NCI-H2171 (cell line): ENCODE measurements at places on chromosomes 3 and 15.

DNA sequence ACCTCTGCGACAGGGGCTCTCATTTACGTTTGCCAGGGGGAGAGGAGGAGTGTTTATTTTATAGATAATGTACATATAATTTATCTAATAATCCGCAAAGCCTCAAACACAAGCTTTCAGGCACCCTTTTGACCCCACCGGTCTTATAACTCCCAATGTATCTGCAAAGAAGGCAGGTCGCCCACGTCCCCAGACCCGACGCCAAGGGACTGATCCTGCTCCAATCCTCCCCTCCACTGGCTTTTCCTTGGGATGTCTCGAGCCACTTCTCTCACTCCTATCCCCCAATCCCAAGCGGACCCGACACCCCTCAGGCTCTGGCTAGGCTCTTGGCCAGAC is 452 bp downstream of the DCP1A start:
- DNase-seq = no peak

DNA sequence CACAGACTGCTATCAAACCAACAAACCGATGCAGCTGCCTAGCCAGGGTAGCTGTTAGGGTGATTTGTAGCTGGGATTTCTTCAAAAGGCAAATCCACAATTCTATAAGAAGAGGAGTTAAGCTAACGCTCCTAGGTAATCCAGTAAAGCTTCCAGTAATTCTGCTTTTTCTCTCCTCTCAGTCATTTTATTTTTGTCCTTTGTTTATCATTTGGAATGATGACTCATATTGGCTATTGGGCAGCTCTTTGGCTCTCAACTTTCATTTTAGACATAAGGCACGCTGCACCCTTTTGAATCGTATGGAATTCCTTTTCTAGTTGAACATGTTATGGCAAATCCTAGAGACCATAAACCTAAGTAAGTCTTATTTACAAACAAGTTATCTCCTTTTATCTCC is 53.2 kb upstream of the PPARG start:
- DNase-seq = no peak

GRCh38 chr3:160390565-160391138 is 8.4 kb downstream of the IFT80 start:
- DNase-seq = no peak

DNA sequence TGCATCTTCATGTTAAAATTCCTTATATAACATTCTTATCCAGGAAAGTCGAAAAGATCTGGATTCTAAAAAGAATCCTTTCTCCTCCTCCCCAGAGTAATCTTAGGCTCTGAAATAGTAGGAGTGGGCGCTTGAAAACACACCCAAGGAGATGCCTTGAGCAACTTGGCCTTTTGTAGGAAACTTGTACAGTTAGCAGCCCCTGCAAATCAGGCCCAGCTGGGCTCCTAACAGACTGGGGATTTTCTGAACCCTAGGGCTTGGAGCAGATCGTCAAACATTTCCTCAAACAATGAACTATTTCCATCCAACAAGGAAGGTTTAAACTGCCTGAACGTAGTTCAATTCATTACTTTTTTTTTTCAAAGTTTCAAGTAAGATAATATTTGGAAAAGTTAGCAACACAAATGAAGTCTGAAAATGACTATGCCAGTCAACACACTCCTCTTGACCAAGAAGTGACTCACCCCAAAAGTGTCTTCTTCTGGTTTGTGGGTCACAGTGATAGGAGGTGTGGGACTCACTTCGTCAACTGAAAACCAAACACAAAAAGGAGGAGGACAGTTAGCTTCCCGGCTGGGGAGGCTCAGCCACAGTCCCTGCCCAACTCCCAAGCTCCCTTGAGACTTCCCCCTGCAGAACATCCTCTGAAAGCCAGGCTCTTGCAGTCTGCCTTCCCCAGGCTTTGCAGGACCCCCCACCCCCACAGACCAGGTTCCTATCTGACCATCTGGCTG is 129.7 kb downstream of the NTRK3 start:
- DNase-seq = no peak

- DNase-seq = no peak
Measured at GRCh38 chr3:129317848-129318247, 39.2 kb downstream of the HMCES start.

DNA sequence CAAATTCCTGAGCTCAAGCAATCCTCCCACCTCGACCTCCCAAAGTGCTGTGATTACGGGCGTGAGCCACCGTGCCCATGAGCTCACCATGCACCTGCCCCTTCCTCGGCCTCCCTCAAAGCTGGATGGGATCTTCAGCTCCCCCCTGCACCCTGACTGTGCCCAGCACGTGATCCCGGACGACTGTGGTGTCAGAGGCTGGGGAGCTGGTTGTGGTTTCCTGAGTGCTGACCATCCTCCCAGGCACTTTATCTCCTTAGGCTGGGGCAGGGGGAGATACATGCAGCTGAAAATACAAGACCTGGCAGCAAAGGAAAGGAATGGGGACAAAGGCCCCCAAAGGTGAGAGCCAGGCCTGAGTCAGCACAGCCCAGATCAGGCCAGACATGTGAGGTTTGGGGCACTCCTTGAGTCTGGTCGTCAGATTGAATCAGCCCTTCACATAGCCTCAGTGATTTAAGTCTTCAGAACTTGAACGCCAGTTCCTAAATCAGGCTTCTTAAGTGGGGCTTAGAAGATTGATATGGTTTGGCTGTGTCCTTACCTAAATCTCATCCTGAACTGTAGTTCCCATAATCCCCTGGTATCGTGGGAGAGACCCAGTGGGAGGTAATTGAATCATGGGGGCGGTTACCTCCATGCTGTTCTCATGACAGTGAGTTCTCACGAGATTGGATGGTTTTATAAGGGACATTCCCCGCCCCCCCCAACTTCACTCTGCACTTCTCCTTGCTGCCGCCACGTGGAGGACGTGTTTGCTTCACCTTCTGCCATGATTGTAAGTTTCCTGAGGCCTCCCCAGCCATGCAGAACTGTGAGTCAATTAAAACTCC is 35.8 kb downstream of the PRKCD start:
- no peak for DNase-seq
